Neuronal stem cell (in vitro differentiated cells): ENCODE measurements at places on chromosomes 2 and 18.

- no peak for DNase-seq
These were observed 10.8 kb downstream of the COQ10B start for GRCh38 chr2:197464175-197464574.

DNA sequence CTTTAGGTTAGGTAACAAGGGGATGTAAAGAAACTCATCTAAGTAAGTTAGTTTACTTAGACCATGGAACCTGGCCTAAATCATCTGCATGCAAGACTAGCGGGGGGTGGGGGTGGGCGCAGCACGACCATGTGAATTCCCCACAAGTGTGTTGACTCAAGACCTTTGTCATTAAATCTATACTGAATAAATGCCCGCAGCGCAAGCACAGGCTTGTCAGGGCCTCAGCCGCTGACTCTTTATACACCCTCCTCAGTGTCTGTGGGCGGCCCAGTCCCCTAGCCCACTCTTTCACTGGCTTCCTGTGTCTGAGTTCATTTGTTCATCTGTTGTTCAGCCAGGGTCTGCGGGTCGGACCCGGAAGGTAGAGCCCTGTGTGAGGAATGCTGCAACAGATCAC, 17.8 kb downstream of the MAP3K2 start:
- no peak for DNase-seq

GRCh38 chr18:9400197-9400596, 65.6 kb downstream of the TWSG1 start:
- no peak for DNase-seq

DNA sequence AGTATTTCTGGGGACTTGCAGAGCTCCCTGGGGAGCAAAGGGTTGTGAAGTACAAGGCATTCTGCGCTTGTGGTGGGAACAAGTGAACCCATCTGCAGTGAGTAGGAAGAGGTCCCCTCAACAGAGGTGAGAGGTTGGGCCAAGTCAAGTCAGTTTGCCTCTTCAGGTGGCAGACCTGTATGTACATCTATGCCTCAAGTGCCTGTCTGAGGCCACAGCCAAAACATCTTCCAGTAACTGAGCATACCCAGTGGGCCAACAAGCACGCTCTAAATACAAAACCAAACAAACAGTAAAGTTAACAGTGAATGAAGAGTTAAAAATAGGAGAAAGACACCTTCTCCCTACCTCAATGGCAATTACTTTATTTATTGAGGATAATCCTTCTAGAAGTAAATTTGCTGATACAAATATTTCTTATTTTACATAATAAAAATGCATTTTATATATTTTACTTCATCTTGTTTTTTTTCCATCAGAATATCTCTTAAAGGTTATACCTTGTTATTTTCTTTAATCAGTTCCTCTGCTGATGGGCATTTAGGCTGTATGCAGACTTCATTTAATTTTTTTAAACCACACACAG, 2.5 kb downstream of the GYPC start:
- no peak for DNase-seq

DNA sequence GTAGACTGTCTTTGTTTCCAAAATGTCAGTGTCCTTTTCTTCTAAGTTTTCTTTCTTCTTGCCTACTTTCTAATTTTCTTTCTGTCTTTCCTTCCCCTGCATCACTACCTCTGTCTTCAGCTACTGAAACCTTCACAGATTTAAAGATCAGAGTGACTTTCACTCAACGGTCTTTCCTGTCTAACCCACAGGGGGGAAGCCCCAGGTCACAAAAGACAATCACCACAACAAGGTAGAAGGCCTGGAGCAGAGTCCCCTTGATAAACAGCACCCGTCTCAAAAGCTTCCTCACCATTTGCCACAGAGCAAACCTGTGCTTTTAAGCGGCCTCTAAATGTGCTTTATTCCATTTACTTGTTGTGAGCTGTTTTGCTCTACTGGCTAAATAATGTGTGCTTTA, 665.4 kb downstream of the BCL11A start:
- DNase-seq, result no peak

DNA sequence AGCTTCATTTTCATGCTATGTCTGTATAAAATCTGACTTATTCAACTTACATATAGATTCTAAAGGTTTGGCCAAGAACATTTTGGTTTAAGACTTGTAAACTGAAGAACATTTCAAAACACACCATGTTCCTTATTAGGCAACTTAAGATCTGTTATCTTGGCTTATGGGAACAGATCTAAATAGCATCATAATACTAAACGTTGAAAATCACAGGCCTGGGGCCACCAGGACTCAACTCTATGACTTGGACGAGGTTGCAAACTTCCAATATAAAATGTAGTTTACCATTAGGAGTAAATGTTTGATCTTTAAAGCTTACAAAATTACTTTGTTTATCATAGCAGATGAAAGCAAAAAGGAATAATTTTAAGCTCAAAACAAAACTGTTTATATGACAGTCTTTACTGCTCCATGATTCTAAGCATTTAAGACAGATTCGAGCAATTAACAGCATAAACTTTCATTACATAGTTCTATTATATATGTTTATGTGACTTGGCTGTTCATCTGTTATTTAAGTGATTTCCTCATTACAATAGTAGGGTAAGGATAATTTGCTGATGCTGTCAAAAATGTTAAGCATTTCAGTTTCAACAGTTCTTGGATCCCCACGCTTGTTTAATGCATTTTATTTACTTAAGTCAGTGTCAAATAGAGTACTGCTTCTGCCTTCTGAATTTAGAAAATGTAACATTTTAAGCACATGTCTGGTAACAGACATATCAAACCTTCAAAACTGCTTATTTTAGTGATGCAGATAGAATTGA, 8.3 kb downstream of the TCF4 start:
- no peak for DNase-seq

GRCh38 chr18:79005653-79006052, 26.0 kb downstream of the SALL3 start:
- DNase-seq, result no peak

- peak; percentile 53 for DNase-seq
These were observed at the start of gene ACVR2A for GRCh38 chr2:147844697-147845410. ACVR2A (plus strand) TSS chr2:147845029; CDS start chr2:147845153, 124 bp downstream.

- peak; percentile 45 for DNase-seq
These were observed 76.9 kb upstream of the GCFC2 start for GRCh38 chr2:75787532-75788132.

GRCh38 chr2:18209934-18210639, 331.6 kb downstream of the KCNS3 start:
- DNase-seq, result no peak

DNA sequence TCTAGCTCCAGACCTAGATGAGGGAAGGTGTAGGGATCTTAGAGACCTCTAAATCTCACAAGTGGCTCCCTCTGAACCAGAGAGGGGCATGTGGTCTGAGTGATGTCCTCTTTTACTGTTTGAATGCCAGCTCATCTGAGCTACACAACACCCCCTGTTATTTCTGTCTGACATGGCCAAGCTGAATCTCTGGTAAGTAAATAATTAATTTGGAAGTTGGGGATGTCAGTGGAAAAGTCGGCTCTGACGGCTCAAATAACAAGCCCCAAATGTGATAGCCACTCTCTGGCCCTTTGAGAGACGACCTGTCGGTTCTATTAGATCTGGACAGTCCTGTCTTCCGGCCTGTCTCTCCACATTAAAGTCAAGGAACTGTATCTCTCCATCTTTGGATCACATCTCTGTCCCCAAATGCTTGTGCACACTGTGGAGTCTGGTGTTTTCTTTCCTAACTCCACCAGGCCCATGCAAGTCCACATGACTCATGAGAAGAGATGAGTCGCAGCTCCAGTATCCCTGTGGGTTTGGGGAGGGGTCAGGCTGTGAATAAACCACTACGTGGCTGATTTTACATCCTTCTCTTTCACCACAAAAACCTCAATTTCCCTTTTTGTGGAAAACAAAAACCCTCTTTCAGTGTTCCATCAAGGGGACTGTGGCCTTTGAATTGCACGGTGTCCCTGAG, 52.5 kb downstream of the SETBP1 start:
- DNase-seq, result no peak

GRCh38 chr18:12779456-12779855, 76.6 kb downstream of the PSMG2 start:
- DNase-seq, result no peak

- DNase-seq, result no peak
These were observed 231.5 kb upstream of the SPRED2 start for GRCh38 chr2:65663831-65664407.

GRCh38 chr2:172342611-172343010, 84.8 kb upstream of the ITGA6 start:
- no peak for DNase-seq

DNA sequence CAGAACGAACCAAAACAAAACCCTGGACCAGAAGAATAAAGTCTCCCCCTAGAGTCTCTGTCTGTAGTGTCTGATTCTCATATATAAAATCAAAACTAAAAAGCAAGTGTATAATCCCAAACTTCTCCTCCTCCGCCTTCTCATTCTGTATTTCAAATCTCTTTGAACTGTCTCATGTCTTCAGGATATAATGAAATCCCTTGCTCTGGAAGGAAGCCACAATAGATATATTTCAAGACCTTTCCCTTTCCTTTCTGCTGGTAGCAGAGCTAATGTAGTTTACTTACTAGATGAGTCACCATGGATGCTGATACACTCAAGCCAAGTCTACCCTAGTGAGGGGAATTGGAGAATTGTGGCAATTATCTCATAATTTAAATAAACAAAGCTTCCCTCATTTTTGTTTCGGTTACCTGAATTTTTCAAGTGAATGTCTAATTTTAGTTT, 33.5 kb upstream of the CCDC93 start:
- DNase-seq, result no peak

GRCh38 chr18:52152036-52152435, 188.0 kb upstream of the DCC start:
- no peak for DNase-seq

- DNase-seq, result no peak
These were observed 44.4 kb upstream of the ZNF532 start for GRCh38 chr18:58820251-58820650.

DNA sequence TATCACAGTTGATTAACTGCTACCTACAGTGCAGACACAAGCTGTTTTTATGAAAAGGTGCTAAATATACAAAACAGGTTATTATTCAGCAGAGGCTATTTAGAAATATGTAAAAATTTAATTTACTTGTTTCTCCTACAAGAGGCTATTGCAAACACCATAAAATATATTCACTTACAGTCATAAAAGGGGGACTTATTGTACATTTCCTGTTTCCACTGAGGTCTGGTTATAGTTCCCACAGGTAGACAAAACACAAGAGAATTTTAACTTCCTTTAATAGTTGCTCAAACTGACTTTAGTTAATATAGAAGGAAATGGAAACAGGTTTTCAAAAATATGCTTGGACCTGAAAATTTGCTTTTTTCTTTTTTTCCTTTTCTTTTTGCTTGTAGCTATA, 40.0 kb upstream of the FRZB start:
- DNase-seq, result no peak

DNA sequence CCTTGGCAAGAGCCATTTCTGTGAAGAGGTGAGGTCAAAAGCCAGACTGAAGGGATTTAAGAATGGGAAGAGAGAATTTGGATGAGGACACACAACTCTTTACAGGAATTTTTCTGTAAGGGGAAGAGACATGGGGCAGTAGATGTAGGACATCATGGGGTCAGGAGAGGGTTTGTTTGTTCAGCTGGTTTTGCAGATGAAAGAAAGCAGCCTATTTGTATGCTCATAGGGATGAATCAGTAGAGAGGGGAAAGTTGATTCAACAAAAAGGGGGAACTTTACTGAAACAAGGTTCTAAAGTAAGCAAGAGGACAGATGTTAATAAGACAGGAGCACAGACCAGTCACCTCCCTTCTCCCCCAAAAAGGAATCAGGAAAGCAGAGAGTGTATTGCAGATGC, 11.2 kb downstream of the SCG2 start:
- no peak for DNase-seq

DNA sequence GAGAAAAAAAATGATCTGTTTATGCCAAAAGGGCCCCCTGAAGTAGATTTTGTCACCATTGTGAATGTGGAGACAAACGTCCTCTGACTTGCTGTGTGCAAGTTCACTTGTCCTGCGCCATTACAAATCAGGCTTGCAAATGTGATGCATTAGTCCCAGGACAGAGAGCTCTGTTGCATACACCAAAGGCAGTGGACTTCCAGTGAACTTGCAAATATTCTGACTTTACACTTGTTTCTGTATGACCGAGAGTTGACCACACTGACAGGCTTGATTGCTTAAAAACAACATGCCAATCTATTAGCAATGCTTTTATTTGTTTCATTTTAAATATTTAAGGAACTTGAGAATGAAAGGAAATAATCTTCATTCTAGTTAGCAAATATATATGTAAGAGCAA, 293.2 kb downstream of the PLCL1 start:
- DNase-seq, result no peak
